H54 (cell line): ENCODE measurements at places on chromosomes 6 and 20.

GRCh38 chr6:126650931-126651330 is 311.0 kb downstream of the CENPW start:
- no peak for DNase-seq

GRCh38 chr6:28336284-28337120 is 554 bp upstream of the ZSCAN31 start:
- no peak for DNase-seq

DNA sequence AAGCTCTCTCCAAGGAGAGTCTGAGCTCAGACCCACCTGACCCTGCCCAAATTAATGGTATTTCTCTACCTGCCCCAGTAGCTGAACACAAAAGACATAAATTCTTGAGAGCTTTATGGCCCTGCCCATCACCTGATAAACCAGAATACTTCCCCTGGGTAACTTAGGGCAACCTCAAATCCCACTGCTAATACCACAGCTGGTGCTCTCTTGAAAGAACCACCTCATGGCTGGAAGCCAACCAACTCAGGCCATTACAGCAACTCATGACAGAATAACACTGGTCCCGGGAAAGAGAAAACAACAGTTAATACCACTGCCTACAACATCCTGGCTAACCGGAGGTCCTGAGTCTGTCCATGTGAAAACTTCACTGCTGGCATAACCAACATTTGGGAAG is 328.6 kb downstream of the NKAIN2 start:
- no peak for DNase-seq

GRCh38 chr6:97465877-97466561 is 183.0 kb upstream of the MMS22L start:
- no peak for DNase-seq

GRCh38 chr6:134596191-134596590 is 278.3 kb upstream of the SGK1 start:
- DNase-seq: no peak

DNA sequence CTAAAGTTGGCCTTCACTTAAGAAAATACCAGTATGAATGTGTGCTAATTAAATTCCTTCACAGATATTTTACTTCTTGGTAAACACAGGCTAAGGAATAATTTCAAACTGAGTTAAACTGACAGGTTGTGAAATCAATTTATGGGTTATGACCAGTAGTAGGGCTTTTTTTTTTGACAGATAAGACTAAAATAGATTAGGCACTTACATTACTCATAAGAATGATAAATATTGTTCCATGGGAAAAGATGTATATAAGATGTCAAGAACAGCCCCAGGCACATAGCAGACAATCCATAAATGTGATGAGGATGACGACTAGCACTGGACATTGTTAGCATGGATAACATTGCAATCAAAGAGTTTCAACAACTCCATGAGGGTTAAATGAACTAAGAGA is 22.9 kb downstream of the NT5E start:
- no peak for DNase-seq

GRCh38 chr6:170176898-170177771 is 113.7 kb downstream of the DLL1 start:
- no peak for DNase-seq

DNA sequence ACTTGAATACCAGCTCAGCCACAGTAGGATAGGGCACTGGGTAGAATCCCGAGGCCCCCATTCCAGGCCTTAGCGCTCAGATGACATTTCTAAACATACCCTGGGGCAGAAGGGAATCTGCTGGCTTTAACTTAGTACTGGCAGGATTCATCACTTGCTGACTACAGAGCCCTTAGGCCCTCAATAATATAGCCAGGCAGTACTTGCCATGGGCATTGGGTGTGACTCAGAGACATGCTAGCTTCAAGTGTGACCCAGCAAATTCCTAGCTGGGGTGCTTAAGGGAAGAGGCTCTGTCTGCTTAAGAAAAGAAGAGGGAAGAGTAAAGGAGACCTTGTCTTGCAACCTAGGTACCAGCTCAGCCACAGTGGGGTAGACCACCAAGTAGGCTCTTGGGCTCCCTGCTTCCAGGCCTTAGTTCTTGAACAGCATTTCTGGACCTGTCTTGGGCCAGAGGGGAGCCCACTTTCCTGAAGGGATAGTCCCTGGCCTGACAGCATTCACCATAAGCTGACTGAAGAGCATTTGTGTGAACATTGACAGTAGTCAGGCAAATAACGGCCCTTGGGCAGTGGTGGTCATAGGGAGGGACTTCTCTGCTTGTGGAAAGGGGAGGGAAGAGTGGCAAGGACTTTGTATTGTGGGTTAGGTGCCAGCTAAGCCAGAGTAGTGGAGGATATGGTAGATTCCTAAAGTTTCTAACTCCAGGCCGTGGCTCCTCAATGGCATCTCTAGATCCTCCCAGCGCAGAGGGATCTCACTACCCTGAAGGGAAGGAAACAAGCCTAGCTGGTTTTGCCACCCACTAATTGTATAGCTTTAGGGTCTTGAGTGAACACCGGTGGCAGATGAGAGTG is 48.5 kb upstream of the HACE1 start:
- no peak for DNase-seq

DNA sequence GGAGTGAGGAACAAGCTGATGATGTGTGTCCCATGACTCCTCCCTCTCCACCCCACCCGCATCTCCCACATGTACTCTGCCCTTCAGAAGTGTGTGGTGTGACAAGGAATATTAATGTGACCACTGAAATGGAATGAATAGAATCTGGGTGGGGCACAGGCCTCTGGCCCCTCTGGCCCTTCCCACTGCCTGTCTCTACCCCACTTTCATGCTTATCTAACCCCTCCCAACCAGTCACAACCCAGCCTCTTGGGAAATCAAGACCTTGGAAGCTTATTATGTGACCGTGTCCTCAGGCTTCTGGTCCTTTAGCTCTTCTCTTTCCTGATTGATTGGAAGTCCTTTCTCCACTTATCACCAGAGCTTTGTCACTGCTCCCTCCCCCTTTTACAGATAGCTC is 312.2 kb upstream of the SOX4 start:
- no peak for DNase-seq

GRCh38 chr20:7264137-7264536 is 496.7 kb downstream of the BMP2 start:
- no peak for DNase-seq

DNA sequence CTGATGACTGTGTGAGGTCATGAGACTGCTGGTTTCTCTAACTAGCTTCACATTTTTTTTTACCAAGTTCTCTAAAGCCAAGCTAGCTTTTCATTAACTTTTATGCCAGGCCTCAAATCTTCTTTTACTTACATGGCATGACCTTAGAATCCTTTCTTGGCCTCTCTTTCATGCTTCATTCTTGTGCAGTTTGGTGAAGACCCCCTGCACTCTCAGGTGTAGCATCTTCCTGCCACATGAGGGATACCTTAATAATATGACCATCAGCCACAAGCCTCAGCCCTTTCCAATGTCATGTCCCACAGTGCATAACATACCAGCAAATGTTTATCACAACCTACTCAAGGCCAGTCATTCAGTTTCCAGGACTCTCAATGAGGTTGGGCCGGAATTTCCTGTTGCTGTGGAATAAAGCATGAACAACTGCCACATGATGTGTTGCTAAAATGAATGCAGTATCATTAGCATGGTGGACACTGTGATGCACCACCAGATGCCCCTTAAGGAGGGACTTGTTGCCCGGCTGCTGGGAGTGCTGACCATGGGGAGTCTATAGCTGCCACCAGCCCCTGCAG is 72.2 kb downstream of the RIN2 start:
- no peak for DNase-seq

DNA sequence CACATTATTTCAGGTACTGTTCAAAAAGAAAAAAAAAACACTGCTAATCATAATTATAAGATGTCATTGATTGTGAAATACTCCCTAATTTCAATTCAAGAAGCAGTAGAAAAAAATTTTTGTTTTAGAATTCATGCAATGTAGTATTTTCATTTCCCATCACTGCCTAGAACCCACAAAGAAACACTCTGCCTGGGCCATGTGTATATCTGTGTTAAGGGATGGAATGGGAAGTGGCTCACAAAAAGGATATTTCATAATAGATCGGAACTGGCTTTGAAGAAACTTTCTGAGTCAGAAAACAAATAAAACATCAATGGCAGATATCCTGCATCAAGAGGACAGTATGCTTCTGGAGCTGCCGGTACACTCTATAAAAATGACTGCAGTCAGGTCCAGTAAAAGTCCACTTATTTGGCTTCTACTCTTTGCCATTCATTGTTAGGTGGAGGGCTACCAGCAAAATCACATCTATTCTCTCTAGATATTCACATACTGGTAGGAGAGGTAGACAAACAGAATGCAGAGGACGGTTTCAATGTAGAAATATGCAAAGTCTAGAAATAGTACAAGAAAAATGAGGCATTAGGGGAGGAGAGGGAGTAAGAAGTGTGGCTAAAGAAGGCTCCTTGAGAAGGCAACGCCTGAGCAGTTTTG is 135.0 kb upstream of the TNFAIP3 start:
- DNase-seq: no peak

- no peak for DNase-seq
Observed at GRCh38 chr20:19330731-19331130, 118.3 kb downstream of the SLC24A3 start.

GRCh38 chr20:44326391-44327159 is 10.3 kb upstream of the R3HDML start:
- DNase-seq: no peak

DNA sequence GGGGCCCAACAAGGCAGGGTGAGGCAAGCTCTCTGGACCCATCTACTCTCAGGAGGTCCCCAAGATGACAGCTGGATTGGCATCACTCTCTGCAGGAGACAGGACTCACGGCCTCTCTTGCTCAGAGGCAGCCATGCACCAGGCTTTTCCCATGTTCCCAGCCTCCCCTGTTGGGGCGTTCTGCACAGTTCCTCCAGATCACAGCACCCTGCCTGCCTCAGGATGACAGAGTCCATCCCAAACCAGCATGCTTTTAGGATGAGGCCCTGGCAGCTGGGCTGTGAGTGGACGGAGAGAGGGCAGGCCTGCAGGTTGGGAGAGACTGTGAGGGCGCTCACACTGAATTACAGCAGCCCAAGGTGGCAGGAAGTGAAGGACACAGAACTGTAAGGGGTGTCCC is 143.2 kb upstream of the MLN start:
- DNase-seq: no peak

- DNase-seq: no peak
Observed at GRCh38 chr6:116106146-116106545, 5.5 kb downstream of the NT5DC1 start.

GRCh38 chr6:88268508-88268907 is 102.4 kb upstream of the CNR1 start:
- no peak for DNase-seq

GRCh38 chr6:16333580-16333979 is 95.2 kb downstream of the GMPR start:
- no peak for DNase-seq

DNA sequence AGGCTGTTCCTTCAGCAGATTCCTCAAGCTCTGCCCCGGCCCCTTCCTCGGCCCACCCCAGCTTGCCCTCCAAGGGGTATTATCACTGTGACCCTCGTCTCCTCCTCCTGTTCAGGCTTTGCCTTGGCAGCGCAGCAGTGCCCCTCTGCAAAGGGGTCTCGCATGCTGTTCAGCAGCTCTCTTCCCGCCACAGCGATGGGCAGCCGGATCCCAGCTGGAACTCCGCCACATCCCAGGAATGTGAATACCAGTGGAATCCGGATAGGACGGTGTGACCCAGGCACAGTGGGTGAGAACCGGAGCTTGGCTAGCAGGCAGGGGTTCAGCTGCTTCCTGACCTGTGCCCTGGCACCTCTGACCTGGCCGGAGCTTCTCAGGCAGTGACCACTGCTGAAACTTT is 52.9 kb downstream of the RNASET2 start:
- DNase-seq: no peak

- DNase-seq: no peak
Observed at GRCh38 chr6:56278171-56278591, 30.8 kb upstream of the COL21A1 start.

GRCh38 chr20:6699921-6700562 is 67.4 kb upstream of the BMP2 start:
- no peak for DNase-seq

DNA sequence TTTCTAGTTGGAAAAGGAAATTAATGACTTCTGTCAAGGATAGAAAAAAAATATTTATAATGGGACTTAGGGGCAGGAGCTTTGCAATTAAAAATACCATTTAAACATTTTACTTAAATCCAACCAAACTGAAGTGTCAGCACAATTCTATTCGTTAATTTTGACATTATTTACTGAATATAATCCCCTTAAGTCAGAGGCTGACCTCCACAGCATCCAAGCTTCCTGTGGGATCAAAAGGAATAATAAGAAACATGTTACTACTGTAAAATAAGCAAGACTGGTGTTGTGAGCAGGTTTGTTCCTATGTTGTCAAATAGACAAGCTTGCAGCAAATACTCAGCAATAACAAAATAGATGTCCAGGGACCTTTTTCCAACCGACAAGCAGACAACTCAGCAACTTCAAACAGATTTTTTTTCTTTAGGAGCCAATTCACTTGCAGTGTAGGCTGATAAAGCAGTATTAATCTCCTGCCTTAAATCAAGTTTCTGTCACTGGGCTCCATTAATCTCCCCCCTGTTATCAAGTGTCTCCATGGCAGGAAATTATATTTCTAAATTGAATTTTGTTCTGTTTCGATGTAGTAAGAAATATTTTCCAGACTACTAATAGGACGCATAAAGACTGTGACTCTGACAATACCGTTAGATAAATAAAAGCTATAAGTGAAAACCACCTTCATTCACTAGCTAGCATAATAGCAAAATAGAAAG is 157.4 kb downstream of the HACE1 start:
- DNase-seq: no peak

DNA sequence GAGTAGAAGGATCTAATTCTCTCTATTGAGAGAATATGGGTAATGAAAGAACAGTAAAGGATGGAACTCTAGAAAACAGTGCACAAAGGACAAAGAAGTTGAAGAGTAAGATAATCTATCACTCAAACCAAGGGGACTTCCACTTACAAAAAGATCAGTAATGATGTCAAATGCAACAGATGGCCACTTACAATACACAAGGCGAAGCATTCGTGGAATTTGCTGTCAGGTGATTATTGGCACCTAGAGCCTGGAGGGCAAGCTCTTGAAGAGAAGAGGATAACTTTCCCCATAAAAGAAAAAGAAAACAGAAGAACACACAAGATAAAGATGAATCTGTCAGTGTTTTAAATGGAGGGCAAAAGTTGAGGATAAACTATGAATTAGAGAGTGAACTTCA is 256.0 kb upstream of the TCF21 start:
- DNase-seq: no peak

- no peak for DNase-seq
Observed at GRCh38 chr20:47801759-47802158, 16.5 kb upstream of the SULF2 start.

DNA sequence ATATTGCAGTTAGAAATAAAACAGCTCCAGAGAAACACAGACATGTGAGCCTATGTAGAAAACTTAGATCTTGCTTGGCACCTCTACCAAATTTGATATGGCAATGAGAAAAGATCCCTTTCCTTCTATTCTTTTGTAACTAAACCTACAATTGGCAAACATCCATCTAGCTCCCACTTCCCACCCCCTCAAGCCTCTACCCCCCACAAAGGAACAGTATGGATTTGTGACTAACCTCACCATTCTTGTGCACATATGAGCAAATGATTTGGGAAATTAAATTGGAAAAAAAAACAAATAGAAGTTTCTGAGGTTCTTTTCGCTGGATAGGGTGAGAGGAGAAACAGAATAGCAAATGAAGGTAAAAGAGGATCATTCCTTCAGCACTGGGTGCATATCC is 85.8 kb upstream of the TIAM2 start:
- no peak for DNase-seq

GRCh38 chr20:47551841-47552240 is 50.2 kb downstream of the NCOA3 start:
- no peak for DNase-seq

- DNase-seq: no peak
Observed at GRCh38 chr6:127206531-127207095, 60.1 kb upstream of the RNF146 start.

- DNase-seq: no peak
Observed at GRCh38 chr6:148523048-148523447, 180.4 kb downstream of the SASH1 start.
